ENCODE measurements at places on chromosomes 2 and 18.

GRCh38 chr18:45505497-45506206, 109.6 kb upstream of the SLC14A2 start:
- peak; percentile 44 for DNase-seq

DNA sequence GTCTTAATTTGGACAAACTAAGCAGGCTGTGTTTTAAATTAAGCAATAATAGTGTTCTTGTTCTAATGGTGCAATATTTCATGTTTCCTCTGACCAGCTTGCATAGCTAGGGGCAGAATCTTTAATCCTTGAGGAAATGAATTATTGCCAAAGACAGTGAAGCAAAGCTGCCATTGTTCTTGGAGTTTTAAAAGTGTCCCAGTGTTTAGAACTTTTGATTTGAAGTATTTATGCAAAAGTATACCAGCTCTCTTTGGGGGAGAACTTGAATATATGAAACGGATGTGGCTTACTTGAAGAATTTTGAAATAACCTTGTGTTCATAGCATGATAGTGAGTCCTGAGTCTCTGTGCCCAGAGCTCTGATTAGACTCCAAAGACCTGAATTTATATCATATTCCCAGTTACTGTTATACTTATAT, 33.4 kb downstream of the ITGA6 start:
- no peak for DNase-seq

DNA sequence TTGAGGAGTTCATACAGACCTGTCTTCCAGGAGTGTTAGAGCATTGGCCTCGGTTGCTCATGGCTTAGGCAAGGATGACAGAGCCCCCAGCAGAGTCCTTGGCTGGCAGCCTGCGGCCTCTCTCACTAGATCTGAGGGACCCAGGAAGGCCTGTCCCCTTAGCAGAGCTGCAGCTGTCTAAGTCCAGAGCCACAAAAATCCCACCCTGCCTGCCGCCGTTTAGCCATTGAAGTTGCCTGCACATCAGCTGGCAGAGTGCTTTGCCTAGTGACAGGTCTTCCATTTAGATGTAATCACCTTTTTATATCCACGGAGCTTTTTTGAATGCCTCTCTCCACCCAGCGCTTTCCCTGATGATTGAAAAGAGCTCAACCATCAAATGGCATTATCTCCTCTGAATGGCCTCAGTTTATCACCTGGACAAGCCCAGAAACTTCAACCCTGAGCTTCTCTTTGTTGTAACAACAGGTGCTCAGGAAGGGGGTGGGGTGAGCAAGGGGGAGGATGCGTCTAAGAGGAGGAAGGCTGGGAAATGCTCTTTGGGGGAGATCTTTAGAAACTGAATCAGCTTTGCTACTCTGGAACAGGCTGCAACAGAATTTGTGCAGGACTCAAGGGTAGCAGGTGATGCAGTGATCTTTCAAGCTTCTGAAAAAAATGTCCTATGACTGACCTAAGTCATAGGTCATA, 71.9 kb downstream of the TNP1 start:
- no peak for DNase-seq

- no peak for DNase-seq
Observed at GRCh38 chr2:9991829-9992273, 40.4 kb downstream of the GRHL1 start.

DNA sequence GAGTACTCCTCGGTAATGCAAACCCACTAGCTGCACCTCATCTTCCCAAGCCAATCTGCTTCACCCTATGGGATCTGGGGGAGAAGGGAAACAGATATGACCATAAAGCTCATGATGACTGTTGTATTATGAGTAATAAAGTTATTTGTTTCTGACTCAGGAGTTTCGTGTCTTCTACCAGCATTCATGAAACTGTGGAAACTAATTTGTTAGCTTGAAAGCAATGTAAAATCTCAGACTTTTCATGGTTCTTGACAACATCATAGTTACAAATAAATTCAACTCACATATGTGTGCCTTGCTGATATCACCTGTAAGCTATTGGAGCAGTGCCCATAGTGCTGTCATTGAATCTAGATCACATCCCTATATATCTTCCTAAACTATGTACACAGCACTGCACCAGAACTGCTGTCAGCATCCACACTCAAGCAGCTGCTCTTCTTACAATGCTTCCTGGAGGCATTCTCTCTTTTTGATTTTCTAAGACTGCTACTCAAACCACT, 135.6 kb upstream of the KYNU start:
- DNase-seq: no peak

GRCh38 chr2:201122276-201122675, 6.3 kb downstream of the CFLAR start:
- DNase-seq: no peak

DNA sequence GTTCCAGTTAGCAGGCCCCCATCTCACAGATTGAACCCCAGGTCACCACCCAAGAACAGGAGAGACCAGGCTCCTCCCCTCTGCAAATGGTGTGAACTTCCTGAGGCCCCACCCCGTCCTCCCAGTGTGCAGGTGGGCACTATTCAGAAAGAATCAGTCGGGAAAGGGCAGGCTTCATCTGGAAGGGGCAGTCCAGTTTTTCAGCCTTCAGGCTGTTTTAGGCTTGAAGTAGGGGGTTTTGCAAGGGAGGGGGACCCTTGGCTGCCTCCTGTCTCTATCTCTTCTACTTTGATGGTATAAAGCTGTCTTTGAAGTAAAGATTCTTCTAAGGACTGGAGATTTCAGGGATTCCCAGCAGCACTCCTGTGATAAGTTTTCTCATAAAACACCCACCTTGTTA, 267.6 kb downstream of the RND3 start:
- DNase-seq: no peak

DNA sequence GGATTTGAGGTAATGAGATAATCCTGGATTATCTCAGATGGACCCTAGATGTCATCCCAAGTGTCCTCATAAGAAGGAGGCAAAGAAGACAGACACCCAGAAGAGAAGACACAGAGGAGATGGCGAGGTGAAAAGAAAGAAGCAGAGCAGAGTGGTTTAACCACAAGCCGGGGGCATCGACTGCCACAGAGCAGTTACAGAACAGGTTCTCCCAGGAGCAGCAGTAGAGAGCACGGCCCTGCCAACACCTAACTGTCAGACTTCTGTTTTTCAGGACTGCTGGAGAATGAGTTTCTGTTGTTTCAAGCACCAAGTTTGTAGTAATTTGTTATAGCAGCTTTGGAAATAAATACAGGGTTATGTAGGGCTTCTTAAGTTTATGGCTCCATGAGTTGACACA, 437.0 kb downstream of the THSD7B start:
- DNase-seq: no peak

- peak; percentile 11 for DNase-seq
Observed at GRCh38 chr2:41736105-41736567, 311.7 kb upstream of the PKDCC start.

DNA sequence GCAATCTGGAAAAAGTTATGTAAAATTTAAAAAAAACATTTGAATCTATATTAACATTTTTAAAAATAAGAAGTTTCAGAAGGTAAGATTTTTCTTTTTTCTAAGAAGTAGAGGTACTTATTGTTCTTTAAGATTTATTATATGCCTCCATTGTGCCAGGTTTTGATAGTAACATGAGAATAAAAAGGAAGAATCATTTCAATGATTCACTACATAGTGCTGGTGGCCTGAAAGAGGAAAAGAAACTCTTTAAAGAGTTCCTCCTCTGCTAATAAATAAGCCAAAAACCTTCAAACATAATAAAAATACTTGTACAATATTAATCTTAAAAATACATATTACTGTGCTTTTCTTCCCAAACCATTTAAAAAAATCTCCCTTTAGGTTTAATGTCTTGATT, 69.0 kb downstream of the ANKRD44 start:
- no peak for DNase-seq

DNA sequence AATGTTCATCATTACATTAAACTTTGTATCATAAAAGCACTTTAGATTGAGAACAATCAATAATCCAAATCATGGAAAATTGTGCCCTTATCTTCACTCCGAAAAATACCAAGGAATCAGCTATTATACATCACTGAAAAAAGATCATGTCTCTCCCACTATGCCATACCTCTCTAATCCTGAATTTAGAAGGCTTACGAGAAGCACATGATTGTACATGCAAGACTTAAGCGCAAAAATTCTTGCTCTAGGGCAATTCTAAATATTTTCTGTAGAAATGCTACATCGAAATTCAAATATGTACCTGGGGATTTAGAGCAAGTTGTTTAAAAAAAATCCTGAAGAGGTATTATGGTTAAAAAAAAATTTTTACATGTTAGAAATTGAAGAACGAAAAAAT, 1.3 kb downstream of the CYTIP start:
- DNase-seq: no peak

- DNase-seq: no peak
Observed at GRCh38 chr2:167692936-167693335, 554.5 kb downstream of the STK39 start.

GRCh38 chr2:186570604-186571003, 19.3 kb upstream of the ITGAV start:
- DNase-seq: no peak

- DNase-seq: no peak
Observed at GRCh38 chr2:119659601-119660342, 19.2 kb upstream of the TMEM177 start.

DNA sequence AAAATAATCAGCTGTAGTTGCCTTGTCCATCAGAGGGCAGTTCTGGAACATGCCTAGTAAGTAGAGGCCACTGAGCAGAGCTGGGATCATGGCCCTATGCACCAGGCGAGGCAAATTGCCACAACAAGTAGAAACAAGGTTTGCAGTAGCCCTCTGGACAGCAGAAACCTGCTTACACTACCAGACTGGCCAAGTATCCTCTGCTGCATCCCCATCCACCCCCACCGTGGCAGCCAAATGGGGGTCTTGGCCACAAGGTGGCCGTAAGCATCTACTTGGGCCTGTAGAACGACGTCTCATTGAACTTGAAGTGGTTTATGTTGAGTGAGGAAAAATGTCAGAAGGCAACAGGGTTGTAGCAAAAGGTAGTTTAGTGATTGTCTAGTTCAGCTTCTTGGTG, 241.2 kb downstream of the ALPK2 start:
- DNase-seq: no peak

DNA sequence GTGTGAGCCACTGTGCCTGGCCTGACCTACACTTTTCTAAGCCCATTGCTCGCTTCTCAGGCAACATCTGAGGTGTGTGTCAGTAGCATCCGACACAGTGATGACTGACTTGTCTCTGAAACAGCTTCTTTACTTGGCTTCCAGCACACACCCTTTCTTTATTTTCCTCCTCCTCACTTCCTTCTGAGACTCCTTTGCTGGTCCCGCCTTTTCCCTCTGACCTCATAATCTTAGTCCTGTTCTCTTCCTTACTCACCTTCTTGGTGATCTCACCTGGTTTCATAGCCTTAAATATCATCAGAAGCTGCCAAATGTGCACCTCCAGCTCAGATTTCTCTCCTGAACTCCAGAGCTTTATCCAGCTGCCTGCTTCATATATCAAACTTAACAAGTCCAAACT, 66.6 kb upstream of the PELI1 start:
- DNase-seq: no peak

GRCh38 chr18:60982329-60982695, 350.9 kb upstream of the CDH20 start:
- DNase-seq: no peak

- no peak for DNase-seq
Observed at GRCh38 chr2:24973812-24974211, 2.1 kb upstream of the DNAJC27 start.

GRCh38 chr2:75606761-75607399, 39.7 kb upstream of the MRPL19 start:
- no peak for DNase-seq

GRCh38 chr2:98608962-98609604, 694 bp downstream of the UNC50 start:
- no peak for DNase-seq

GRCh38 chr2:159228081-159228581, 58.4 kb downstream of the WDSUB1 start:
- DNase-seq: no peak

DNA sequence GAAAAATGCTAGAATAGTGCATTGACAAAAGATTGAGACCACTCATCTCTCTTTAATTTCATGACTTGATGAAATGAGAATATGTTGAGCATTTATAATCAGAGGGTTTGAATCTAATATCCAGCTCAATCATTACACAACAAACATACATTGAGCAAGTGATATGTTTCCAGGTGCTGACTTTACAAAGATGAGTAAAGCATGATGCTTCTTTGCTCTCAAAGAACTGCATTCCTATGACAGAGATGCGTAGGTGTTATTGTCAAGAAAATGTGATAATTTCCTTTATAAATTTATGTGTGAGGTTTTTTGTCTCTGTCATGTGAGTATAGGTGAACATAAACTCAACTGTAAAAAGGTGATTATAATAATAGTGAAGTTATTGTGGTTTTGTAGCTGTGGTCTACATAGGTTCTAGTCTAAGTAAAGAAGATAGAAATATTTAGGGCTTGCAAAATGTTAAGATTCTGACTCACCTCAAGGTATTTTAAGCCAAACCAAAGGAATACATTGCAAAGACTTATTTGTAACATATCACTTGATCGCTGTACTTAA, 389.8 kb downstream of the GALNT13 start:
- no peak for DNase-seq
